Stimulated activated CD8-positive, alpha-beta memory T cell treated with anti-CD3 and anti-CD28 coated beads, Interleukin-4, amount 100 ng/mL, for 4 hours (primary cell): ENCODE measurements at places on chromosomes 7 and 10.

- no peak for DNase-seq
Observed at GRCh38 chr7:47507522-47507921, 74.4 kb downstream of the TNS3 start.

DNA sequence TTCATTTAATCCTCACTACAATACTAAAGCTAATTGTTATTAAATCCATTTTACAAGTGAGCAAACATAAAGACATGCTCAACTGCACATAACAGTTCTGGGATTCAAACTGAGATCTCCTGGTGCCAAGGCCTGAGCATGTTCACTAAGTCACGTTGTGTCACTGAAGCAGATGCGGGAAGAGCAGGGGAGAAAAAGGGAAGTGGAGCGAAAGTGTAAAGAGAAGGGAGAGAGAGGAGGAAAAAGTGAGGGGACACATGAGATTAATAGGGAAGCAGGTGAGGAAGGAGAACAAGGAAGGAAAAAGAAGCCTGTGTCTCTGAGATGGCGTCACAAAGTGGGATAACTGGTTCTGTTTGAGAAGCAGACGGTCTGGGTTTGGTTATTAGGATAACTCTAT, 38.9 kb upstream of the KAT6B start:
- no peak for DNase-seq

GRCh38 chr10:104020020-104020419, 53.1 kb downstream of the SLK start:
- DNase-seq, result no peak

- no peak for DNase-seq
Observed at GRCh38 chr7:106285855-106286492, 1.2 kb upstream of the NAMPT start.

- DNase-seq, result no peak
Observed at GRCh38 chr7:17109020-17109419, 189.4 kb upstream of the AHR start.

- peak; percentile 55 for DNase-seq
Observed at GRCh38 chr7:44638611-44639557, 32.5 kb downstream of the OGDH start.

GRCh38 chr7:155298288-155298833, 683 bp downstream of the INSIG1 start:
- DNase-seq, result no peak

DNA sequence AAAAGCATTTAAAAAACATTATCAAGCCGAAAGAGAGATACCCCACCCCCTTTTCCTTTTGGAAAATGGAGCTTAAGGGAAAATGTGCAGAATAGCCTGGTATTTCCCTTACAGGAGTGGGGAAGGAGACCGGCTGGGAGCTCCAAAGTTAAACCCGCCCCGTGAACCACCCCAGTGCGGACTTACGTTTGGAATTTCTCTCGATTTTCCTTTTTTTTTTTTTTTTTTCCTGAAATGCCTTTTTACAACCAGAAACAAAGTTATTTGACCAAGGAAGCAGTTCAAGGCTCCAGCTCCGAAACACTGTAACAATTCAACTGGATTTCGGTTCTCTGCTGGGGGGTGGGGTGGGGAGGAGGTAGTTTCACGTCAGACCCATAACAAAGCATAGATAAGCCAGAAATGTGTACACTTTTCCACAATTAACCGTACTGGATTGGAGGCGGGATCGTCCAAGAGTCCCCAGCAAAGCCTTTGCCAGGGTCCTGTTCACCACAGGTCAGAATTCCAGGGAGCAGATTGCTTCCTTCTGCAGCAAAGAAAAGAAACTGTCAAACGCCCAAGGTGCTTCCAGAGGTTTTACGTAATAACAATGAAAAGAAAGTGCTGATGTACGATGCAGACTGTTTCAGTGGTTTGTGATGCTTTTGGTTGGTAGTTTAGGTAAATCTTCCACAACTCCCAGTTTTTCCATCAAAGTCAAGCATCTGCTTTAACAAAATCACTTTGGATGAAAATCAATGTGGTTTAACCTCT, 6.7 kb downstream of the SKIDA1 start:
- DNase-seq, result no peak

DNA sequence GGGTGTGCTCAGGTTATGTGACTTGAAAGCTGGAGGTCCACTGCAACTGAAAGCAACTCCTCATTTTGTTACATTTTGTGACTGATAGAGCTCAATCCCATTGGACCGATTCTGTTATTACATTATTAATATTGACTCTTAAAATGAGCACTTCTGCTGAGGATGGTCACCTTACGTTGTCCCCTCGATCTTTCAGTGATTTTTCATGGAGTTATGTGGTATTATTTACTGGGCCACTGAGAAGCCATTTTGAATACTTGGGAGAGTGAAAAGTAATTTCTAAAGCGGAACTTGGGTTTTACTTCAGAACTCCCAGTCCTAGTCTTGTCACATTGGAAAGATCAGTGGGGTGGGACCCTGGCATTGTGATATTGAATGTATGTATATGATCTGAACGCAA, 96.3 kb upstream of the FAM180A start:
- DNase-seq, result no peak

DNA sequence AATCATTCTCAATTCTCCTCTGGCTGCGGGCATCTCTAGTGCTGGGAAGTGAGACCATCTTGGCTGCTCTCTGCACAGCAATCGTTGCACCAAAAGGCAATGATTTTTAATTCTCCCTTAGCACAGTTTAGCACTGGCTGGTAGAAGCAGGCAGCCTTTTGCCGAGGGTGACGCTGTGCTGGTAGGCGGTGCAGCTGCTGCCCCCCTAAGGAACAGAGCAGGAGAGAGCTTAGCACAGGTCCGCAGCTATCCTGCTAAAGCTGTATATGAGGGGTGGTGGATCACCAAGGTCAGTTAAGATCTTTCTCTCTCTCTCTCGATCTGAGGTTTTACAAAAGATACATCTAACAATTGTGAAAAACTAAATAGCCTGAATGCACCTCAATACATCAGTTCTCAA, 390.1 kb downstream of the GATA3 start:
- peak; percentile 16 for DNase-seq

- no peak for DNase-seq
Observed at GRCh38 chr10:80555415-80555814, 17.7 kb downstream of the SH2D4B start.

- no peak for DNase-seq
Observed at GRCh38 chr7:978416-979091, 3.2 kb upstream of the COX19 start.

- DNase-seq, result no peak
Observed at GRCh38 chr7:141708351-141708750, at the start of gene WEE2. Gene WEE2, plus strand, starts transcription at chr7:141708353. Its CDS starts 406 bp downstream, at chr7:141708759.

GRCh38 chr10:3825244-3825643, 40.2 kb upstream of the KLF6 start:
- DNase-seq, result no peak

GRCh38 chr10:110737886-110738634, 93.9 kb downstream of the RBM20 start:
- no peak for DNase-seq

GRCh38 chr7:22782616-22783232, 39.9 kb downstream of the TOMM7 start:
- DNase-seq, result peak; percentile 50

GRCh38 chr7:82534684-82535083, 91.1 kb upstream of the CACNA2D1 start:
- no peak for DNase-seq

DNA sequence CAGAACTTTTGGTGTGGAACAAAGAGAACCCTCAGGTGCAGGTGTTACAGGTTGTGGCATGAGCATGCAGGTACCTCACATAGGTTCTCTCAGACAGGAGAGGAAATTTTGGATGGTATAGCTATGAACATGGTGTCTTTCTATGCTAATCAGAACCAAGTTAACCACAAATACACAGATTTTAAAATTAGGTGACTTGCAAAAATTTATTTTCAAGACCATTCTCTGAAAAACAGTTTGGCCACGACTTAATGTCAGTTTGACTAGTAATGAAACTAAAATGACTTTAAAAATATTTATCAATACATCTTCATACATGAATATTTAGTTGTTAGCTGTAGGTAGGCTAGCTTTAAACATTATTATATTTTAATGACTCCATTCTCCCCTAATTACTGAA, 129.6 kb downstream of the SRI start:
- no peak for DNase-seq

- DNase-seq, result no peak
Observed at GRCh38 chr10:63273577-63273976, 140.4 kb downstream of the NRBF2 start.

DNA sequence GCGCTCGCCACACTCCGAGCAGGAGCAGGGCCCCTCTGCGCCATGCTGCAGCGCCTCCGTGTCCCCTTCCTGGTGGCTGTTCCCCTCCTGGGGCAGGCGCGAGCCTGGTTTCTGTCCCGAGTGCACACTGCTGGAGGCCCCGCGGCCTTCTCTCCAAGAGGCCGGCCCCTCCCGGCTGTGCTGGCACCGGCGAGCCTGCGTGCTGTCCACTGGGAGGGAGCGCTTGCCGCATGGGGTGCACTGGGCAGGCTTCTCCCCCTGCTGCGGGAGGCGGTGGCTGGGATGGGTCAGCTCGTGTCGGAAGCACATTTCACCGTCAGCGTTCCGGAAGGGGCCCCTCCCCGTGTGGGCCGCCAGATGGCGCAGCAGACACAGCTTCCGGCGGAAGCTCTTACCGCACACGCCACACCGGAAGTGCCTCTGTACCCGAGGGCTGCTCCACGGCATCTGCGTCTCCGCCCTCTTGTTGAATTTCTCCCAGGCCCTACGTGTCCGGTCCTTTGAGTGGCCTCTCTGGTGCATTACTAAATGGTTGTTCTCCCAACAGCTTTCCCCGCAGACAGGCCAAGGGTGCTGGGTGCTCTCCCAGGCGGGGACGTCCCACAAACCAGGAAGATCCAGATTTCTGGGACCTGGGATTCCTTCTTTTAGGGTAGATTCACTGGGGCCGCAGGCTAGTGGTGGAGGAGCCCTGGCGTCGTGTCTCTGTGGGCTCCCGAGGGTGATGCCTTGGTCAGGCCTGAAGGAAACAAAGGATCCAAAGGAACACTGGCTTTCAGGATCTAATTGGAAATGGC, 18.7 kb downstream of the ZNF786 start:
- DNase-seq, result no peak

DNA sequence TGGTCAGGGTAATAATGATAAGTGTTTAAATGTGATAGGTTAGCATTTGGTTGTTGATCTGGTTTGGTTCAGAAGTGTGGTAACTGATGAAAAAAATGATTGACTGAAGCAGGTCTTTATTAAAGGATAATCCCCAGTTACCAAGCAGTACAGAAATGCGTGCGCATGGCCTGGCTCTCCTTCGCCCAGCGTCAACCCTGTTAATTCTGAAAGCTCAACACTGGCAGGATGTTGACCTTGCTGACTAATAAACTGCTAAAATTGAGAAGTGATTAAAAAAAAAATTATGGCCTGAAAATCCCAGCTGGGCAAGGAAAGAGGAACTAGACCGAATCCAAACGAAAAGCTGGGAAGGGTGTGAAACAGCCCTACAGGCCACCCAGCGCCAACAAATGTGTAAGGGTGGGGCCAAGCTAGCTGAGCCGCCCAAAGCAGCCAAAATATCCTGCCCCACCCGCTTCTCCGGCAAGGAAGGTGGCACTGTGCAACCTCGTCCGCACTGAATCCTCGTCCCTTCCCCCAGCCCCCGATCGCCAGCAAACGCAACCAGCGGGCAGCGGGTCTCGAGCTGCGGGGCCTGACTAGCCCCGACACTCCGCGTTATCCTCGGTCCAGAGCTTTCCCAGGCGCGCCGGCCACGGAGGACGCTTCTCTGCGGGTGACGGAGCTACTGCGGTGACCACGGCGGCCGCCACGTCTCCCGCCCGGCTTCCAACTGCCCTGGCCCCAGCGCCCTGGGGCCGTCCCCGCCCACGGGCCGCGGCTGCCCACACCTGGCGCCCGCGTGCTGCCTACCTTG, 561 bp downstream of the SHTN1 start:
- DNase-seq, result no peak

DNA sequence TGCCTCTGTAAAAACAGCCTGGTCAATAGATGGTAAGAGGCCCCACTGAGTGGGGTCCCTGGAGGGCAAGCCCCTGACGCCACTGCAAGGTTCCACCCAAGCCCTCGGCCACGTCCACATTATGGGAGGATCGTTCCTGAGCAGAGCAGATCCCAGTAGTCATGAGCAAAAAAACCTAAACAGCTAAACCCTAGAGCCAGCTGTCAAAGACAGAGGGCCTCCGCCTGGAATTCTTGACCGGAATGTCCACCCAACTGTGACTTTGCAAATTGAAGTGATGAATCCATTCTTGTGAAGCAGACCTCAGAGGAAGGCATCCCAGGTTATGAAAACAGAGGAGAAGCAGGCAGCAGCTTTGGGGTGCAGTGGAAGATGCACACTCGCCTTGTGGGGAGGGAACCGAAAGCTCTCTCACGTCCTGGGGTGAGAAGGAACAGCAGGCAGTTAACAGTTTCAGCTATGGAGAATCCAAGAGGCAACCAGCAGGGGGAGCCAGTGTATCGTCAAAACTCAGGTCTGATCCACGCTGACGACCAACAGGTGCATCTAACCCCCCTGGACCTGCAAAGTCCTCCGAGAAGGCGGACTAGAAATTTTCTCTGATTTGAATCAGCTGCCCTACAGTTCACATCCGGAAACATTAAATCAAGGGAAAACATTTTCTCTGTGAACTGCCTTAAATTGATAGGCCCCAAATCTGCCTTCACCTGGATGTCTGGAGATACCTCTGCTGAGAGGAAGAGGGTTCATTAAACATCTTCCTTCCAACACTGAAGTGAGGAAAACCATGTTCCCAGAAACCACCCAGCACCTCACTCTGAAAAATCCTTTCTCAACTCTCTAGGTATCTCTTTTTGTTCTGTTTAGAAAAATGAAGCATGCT, 139.1 kb upstream of the PFKP start:
- no peak for DNase-seq

GRCh38 chr7:36708767-36709166, 15.5 kb downstream of the AOAH start:
- no peak for DNase-seq

DNA sequence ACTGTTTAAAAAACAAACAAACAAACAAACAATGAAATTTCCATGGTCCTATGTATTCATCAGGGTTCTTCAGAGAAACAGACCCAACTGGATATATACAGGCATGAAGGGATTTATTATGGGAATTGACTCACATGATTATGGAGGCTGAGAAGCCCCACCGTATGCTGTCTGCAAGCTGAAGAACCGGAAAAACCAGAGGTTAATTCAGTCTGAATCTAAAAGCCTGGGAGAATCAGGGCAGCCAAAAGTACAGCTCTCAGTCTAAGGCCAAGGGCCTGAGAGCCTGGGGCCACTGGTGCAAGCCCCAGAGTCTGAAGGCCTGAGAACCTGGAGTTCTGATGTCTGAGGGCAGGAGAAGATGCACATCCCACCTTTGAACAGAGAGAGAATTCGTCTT, 163.5 kb downstream of the MDFIC start:
- no peak for DNase-seq
